ENCODE measurements at places on chromosomes 4 and X.

- no peak for DNase-seq
These were observed 207.9 kb upstream of the FAM241A start for GRCh38 chr4:111937368-111937767.

GRCh38 chr4:144288011-144288903 lies 147.7 kb upstream of the GYPA start:
- DNase-seq = no peak

- DNase-seq = no peak
These were observed 32.0 kb upstream of the FGF16 start for GRCh38 chrX:77415161-77415560.

- DNase-seq = no peak
These were observed 156.8 kb downstream of the TEX13A start for GRCh38 chrX:105063743-105064142.

- DNase-seq = no peak
These were observed 119.3 kb downstream of the LDB2 start for GRCh38 chr4:16779028-16779675.

DNA sequence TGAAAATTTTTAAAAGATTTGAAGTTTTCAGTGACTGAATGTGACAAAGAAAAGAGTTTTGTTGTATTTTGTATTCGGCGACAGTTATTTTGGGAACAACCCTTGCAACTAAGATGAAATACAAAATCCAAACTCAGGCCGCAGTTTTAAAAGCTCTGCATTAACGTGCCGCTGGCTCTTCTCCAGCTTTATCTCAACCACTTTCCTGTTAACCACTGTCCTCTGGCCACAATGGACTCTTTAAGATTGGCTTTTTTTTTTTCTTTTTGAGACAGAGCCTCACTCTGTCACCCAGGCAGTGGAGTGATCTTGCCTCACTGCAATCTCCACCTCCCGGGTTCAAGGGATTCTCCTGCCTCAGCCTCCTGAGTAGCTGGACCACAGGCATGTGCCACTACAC lies 22.1 kb upstream of the AMTN start:
- DNase-seq = no peak

DNA sequence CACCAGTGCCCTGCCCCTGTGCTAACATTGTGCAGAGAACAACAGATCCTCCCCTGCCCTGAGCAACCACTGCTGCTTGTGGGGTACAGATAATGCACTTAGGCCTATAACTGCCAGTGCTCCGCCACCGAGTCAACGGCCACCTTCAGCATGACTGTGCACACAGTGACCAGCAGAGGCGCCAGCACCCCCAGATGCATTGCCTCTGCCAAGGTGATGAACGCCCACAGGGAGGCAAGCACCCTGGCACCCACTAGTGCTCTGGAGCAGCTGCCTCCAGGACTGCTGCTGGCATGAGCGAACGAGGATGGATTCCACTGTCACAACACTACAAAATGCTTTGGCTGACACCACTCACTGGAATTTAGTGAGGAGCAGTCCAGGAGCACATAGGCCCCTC lies 38.2 kb downstream of the SPIN2B start:
- DNase-seq = no peak

DNA sequence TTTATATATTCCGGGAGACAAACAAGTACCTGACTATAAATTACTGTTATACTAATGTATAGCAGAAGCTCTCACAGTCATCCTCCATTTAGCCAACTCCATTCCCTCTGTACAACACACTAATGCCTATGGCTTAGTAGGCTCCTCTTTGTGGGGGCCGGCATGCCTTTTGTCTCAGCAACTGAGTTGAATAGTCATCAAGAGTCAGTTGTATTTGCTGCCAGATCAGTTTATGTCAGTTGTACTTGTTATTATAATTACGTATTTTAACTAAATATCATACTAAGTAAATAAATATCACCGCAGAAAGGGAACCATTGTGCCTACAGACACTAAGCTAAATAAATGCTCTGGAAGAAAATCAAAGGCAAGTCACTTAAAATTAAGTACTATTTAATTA lies 9.9 kb downstream of the PRMT9 start:
- DNase-seq = no peak

GRCh38 chrX:32591589-32591988 lies 619.8 kb downstream of the DMD start:
- DNase-seq = no peak

DNA sequence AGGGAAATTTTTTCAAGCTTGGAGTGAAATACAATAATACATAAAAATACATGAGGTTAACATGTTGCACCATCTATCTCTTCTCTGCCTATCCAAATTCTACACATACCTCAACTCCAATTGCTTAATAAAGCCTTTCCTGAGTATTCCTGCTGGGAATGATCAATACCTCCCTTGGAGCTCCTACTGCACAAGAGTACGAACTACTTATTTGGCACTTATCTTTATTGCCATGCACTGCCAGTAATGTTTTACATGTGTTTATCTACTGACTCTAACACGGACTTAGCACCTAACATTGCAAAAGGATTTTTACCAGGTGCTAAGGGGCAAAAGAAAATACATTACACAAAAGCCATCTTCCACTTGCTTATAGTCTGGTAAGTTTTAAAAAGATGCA lies 80.2 kb downstream of the ADGRA3 start:
- no peak for DNase-seq

DNA sequence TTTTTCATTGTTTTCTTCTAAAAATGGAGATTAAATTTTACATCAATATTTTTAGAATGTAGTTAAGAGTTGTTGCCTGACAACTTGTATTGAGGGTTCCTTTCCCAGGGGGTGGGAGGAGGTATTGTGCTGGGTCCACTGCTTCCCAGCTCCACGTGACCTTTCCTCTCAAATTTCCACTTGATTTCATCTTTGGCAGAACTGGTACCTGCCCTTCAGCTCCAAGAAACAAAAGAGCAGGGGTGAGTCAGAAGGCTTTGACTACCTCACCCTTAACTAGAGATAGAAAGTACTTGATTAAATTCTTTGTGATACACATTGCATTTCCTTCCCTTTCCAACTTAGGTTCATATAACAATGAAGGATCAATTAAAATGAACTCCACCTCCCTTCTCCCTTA lies 19.7 kb downstream of the TRIM2 start:
- DNase-seq = no peak

DNA sequence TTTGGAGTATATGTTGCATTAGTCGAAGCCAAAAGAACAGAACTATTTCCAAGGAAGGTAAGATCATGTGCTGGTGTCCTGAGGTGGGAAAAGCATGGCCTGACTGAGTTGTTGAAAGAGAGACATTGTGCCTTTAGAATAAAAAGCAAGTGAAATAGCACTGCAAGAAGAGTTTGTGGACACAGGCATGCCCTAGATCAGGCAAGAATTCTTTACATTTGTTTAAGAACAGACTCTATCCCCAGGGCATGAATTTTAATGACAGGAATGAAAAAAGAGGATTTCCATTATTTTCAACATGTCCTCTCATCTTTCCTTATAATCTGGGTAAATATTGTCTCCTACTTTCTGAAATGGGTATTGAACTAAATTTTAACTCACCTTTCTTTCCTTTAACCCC lies 516.2 kb upstream of the GALNT7 start:
- no peak for DNase-seq

DNA sequence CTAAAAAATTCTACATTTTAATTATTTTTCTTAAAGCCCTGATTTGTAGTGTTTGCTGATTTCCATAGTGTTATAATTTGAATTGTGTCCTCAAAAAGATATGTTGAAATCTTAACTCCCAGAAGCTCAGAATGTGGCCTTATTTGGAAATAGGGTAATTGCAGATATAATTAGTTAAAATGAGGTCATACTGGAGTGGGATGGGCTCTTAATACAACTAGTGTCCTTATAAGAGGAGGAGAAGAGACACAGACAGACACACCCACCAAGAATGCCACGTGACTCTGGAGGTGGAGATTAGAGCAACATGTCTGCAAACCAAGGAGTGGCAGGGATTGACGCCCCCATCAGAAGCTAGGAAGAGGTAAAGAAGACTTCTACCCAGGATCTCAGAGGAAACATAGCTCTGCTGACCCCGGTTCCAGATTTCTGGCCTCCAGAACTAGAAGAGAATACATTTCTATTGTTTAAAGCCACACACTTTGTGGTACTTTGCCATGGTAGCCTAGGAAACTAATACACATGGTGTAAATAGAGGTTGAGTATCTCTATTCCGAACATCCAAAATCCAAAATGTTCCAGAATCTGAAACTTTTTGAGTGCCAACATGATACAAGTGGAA lies 70.5 kb upstream of the IRF2 start:
- no peak for DNase-seq

Measured in bone marrow (tissue), 2 donors.